Cortex of kidney (tissue), 1 donor: ENCODE measurements at places on chromosomes 7 and 10.

- DNase-seq: no peak
Measured at GRCh38 chr7:21718391-21718790, 175.6 kb downstream of the DNAH11 start.

GRCh38 chr7:101390901-101391301, 28.2 kb downstream of the COL26A1 start:
- DNase-seq: no peak

DNA sequence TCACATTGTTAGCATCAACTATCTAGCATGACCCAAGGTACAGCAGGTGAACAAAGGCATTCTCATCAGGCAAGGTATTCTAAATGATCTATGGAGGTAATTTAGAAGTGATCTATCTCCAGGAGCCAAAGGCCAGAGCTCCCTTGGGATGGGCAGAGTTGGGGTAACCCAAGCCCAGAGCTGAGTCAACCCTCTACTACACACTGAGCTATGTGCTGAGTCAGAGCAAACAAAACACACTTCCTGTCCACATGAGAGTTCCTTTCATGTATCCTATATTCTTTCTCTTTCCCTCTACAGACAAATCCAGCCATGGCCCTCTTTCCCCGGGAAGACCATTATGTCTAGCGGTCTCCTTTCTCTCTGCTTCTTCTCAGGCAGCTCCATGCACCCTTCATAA, 68.2 kb upstream of the AGK start:
- no peak for DNase-seq

DNA sequence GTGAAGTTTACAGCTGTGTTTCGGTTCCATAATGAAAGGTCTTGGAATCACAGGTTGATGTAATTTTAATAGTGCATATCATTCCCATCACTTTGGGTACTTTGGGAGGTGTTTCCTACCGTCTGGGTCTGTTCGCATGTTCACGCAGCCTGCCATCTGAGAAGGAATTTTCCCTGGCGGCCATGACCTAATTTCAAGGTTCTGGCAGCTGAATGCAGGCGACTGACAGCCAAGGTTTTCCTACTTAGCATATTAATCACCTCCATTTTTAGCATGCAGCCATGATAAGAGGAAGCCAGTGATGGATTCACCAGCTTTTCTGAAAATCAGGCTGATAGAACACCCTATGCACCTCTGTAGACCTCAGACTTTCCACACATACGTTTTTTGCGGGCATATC, 319.1 kb upstream of the TMEM229A start:
- DNase-seq: no peak

- no peak for DNase-seq
Measured at GRCh38 chr10:96082153-96082552, 38.8 kb downstream of the CCNJ start.

DNA sequence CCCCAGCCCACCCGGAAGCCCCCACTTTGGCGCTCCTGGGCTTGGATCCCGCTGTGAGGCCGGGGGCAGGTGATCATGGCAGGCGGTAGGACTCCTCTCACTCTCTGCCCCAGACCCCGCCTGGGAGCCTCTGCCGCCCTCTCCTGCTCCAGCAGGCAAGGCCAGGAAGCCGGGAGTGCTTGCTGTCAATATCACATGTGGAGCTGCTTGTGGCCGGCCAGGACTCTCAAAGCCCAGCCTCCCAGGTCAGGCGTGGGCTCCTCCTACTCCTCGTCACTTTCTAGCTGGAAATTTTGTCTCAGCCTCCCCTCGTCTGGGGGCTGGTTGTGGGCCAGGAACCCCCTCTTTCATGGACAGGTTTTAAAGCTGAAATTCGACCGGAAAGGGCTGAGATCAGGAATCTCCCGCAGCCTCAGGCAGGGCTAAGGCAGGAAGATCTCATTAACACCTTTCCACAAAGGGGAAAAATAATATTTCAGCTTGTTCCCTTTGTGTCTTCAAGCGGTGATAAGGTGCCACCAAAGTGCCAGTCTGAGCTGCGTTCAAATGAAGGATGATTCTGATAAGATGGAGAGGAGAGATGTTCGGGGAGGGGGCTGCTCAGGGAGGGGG, 273.6 kb upstream of the PODXL start:
- no peak for DNase-seq

DNA sequence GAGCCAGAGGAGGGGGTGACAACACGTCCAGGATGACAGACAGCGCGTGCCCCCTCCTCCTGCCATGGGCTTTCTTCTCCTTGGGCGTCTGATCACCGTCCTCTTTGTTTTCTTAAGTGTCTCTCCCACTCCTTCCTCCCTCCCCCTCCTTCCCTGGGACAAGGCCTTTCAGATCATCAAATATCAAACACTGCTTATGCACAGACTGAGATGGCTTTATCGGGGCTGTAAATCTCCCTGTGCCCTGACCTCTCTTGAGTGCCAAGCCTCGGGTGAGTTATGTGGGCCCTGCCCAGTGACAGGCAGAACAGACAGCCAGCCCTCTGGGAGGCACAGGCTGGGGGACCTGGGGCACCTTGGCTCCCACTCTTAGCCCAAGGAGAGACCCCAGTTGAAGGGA, 116.4 kb downstream of the C10orf105 start:
- no peak for DNase-seq

- DNase-seq: no peak
Measured at GRCh38 chr7:108193594-108194498, 63.7 kb upstream of the LAMB4 start.

DNA sequence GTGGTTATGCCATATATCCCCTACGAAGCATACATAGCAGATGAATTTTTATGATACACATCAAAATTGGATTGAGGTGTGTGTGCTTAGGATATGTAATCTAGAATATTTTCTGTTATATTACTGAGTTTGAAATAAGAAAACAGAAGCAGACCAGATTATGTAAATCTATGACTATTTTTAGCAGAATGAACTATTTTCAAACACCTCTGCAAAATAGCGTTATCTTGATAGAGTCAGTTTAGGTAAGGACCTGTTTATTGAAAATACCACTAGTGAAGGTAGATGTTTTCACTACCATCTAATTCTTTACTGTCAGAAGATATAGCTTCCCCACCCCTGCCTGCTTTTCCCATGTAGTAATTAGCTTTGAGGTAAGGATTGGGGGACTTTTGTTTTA, 9.1 kb downstream of the LANCL2 start:
- no peak for DNase-seq

DNA sequence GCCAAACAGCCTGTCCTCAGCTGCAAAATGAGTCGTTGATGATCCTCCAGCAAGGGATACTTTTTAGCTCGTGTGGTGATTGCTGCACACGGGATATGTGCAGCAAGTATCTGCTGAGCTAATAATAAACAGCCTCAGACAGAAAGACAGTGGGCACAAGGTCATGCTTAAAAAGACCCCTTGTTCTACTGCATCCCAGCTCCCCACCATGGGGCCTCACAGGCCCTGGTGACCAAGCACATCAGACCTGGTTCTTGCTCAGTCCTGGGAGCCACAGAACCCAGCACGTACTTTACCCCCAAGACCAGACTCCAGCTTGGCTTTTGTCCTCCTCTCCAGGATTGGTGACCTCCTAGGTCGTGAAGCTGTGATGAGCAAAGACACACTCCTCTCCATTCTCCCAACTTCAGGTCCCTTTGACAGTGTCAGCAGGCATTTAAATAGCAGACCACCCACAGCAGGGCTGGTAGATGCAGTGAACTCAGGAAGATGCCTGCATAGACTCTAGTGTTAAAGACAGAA, 50.5 kb downstream of the EGFR start:
- DNase-seq: no peak

DNA sequence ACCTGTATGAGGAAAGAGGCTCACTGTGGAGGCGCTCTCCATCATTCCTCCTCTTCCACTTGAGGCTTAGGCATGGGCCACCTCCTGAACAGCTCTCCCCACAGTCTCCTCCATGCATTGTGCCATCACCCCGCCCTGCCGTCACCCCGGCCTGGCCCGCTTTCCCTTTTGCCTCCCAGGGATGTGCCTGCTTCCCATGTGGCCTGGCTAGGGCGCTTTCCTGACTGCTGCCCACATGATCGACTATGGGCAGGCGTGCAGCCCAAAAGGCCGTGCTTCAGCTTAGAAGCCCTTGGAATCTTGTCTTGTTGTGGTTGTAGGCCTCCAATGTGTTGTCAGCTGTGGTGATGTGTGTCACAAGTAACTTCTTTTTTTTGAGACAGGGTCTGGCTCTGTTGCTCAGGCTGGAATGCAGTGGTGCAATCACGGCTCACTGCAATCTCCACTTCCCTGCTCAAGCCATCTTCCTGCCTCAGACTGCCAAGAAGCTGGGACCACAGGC, 1.8 kb upstream of the ACTR3C start:
- no peak for DNase-seq

GRCh38 chr10:131656431-131656841, 244.4 kb upstream of the PPP2R2D start:
- no peak for DNase-seq

DNA sequence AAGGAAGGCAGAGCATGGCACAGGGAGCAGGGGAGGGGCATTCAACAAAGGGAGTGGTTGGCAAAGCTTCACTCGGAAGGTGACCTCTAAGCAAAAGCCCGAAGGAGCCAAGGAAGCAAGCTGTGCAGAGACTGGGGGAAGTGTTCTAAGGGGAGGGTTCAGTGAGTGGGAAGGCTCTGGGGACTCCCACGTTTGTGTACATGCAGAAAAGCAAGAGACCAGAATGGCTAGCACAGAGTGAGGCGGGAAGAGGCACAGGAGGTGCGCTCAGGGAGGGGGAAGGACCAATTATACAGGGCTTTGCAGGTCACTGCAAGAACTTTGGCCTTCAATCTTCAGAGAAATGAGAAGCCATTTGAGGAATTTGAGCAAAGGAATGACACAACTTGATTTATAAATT, 7.4 kb downstream of the ARHGAP21 start:
- no peak for DNase-seq

DNA sequence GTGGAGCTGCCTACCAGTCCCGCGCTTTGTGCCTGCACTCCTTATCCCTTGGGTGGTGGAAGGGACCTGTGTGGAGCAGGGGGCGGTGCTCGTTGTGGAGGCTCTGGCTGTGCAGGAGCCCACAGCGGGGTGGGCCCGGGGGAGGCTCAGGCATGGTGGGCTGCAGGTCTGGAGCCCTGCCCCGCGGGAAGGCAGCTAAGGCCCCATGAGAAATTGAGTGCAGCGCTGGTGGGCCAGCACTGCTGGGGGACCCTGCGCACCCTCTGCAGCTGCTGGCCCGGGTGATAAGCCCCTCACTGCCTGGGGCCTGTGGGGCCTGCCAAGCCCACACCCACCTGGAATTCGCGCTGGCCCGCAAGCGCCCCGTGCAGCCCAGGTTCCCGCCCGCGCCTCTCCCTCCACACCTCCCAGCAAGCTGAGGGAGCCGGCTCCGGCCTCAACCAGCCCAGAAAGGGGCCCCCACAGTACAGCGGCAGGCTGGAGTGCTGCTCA, 859.6 kb upstream of the KCND2 start:
- DNase-seq: no peak

- no peak for DNase-seq
Measured at GRCh38 chr7:112065758-112066157, 140.4 kb downstream of the DOCK4 start.

- no peak for DNase-seq
Measured at GRCh38 chr7:50446542-50446960, 3.6 kb downstream of the FIGNL1 start.

DNA sequence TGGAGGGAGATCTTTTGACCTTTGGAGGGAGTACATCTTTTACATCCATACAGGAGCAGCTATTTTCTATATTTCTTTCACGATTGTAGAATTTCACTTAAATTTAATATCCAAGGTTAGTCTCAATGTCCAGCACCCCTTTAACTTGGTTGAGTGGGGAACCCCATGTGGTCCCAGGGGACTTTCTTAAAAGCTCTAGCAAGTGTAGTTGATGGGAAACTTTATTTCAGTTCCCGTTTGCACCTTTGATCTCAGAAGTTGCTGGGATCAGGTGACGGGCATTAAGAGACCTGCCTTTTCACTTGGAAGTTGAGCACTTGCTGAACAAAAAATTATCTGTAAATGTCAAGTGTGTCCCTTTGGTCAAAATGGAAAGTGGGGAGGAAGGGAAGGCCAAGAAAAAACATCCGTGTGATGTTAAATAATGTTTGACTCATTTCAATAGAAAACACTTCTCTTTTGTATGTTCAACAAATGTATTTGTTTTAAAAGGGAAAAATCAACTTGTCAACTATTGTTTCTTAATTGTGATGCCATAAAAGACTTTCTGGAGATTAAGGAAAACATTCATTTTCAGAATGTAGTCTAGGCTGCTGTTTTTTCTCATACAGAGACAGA, 370.1 kb upstream of the GALNT17 start:
- DNase-seq: no peak

DNA sequence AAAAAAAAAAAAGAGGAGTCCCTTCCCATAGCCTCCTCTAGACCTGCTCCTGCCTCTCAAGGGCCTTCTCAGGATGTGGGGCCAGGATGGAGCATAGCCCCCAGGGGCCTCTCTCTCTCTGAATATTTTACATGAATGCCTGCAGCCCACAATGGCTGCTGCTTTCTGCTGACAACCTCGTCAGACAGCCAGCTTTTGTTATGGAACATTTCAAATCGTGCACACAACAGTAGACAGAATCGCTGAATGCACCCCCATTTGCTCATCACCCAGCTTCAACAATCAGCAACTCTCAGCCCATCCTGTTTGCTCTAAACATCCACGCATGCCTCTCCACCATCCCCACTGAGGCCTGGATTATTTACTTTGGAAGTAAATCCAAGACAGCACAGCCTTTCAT, 5.4 kb downstream of the PLAC9 start:
- no peak for DNase-seq

GRCh38 chr7:65974876-65975275, 7.1 kb downstream of the GUSB start:
- DNase-seq: no peak

- no peak for DNase-seq
Measured at GRCh38 chr10:10826125-10826524, 191.5 kb upstream of the CELF2 start.

DNA sequence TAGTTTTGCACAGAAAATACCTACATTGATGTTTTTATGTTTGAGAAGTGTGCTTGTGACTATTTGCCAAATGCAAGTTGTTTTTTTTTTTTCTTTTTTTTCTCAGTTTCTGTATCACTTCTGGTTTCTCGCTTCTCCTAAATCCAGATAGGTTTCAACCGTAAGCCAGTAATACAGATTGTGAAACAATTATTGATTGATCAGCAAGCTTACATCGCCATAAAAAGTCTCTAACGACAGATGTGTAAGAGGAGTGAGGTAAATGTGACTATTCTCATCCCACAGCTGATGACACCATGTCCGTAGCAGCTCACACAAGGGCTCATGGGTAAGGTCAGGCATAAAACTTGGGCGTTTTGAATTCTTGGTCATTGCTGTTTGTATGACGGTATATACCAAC, 202.8 kb upstream of the AKR1E2 start:
- DNase-seq: no peak

GRCh38 chr7:88635149-88635548, 124.4 kb upstream of the ZNF804B start:
- no peak for DNase-seq

DNA sequence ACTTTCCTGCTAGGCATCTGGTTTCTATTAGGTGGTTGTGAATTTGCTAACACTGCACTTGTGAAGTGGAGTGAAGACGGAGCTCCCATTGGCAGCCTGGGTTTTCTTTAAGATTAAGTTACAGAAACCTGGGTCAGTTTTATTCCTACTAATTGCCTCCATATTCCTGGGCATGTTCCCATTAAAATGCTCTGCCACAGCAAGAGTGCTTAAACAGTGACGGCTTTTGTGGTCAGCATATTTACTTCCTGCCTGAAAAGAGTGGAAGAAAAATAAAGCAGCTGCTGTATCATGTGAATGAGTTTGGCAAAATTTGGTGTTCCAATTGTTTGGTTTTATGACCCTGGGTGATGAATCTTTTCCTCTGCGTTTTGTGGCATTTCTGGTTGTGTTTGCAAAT, 96.9 kb upstream of the PLXDC2 start:
- no peak for DNase-seq

- DNase-seq: no peak
Measured at GRCh38 chr7:148903504-148903903, 19.4 kb upstream of the EZH2 start.
